M059J (cell line): ENCODE measurements at places on chromosomes 16 and 17. TPM values are rescaled to one million over a fixed set of nuclear protein-coding genes. Genes with fewer than 3 reads are reported as not detected.
A peak's percentile ranks its signal among the peaks of the same experiment; 100 is the strongest.

- no peak for DNase-seq
Observed at GRCh38 chr17:27608328-27609230, 22.4 kb upstream of the LGALS9 start.

- DNase-seq, result no peak
Observed at GRCh38 chr17:66951605-66951953, 12.9 kb upstream of the CACNG4 start.

Gene TOM1L1
- 17.5 and 18.3 TPM in 2 replicates for total RNA-seq

DNA sequence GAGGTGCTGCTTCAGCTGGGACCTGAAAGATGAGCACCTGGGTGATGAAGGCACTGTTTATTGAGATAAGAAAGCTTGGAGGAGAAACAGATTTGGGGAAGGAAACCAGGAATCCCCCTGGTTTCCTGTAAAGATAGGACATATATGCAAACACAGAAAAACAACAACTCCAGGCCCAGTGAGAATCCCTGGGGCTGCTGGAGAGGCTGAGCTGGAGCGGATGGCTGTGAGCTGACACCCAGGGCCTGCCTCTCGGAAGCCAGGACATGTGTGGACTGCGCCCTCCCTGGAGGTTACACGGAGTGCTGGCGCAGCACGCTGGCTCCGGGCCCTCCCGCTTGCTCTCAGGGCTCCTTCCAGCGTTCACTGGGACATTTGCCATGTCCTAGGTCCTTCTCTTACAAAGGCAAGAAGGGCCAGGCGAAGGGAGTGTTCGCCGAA is 57.5 kb downstream of the CYB5B start:
- peak; percentile 80 for DNase-seq

Gene KREMEN2
- total RNA-seq, result 2.1 and 6.3 TPM in 2 replicates

DNA sequence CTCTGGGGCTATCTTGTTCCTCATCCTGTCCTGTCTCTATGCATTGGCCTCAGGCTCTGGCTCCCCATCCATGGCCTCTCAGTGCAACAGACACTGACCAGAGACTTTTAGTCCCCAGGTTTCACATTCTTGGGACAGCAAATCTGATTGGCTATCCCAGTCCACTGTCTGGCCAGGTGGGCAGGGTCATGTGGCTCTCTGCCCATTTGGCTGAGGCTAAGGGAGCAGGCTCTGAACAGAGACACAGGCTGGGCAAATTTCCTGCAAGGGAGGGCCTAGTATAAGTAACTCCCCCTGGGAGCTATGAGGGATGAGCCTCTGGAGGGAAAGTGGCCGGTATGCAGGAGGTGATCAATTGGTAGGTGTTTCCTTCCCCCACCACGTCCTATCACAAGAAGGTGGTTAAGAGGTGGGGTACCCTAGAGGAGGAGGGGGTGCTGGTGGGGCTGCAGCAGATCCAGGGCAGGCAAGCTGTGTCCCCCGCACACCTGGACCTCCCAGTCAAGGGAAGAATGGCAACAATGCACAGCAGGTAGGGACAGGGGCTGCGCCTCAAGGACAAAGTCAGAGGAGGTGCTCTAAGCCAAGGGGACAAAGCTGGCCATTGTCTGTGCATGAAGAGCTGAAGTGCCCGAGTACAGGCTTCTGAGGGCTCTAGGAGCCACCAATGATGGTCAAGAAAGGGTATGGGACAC is 13.2 kb downstream of the XYLT2 start:
- no peak for DNase-seq

Gene KRT25
- not detected in 2 replicates for total RNA-seq

DNA sequence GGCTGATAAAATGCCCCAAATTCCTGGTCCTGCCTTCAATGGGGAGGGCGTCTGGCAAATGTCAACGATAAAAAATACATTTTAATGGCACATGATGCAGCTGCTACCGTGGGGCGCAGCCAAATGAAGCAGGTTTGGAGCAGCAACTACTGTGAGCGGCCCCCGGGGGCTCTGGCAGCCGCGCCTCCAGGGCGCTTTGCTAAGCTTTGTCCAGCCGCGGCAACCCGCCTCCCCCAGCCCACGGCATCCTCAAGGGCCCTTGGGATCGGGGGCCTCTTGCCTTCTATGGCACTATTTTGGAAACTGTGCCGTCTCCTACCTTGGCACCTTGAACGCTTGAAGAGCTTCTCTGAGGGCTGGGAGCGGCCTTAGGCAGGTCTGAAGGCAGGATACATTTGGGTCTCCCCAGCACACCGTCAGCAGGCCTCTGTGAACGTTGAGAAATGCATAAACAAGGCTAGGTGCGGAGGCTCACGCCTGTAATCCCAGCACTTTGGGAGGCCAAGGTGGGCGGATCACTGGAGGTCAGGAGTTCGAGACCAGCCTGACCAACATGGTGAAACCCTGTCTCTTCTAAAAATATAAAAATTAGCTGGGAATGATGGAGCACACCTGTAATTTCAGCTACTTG is 25.1 kb downstream of the TBX4 start:
- DNase-seq, result no peak

- peak; percentile 40 for DNase-seq
Observed at GRCh38 chr17:57121308-57122042, 36.4 kb downstream of the AKAP1 start.

- DNase-seq, result peak; percentile 70
Observed at GRCh38 chr17:60102632-60103096, 23.9 kb upstream of the HEATR6 start.

DNA sequence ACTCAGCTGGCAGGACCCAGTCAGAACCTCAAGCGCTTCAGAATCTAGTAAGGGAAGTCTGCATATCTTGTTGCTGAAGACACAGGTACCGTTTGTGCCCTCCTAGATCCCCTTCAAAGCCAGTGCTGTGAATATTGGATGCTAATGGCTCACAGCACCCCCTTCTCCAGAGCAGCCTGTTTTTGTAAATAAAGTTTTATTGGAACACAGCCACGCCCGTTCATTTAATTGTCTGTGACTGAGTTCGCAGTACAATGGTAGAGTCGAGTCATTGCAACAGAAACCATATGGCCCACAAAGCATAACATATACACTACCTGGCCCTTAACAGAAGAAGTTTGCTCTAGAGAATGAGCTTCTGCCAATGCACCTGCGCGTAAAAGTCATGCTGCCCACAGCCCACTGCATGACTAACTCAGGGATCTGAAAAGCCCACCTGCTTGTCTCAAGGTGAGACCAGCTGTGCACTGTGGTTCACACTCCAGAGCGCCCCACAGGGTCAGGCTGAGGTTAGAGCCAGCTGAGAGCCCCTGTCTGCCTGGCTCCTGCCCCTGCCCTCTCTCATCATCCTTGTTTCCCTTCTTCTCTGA is 48.8 kb downstream of the AIPL1 start:
- no peak for DNase-seq

DNA sequence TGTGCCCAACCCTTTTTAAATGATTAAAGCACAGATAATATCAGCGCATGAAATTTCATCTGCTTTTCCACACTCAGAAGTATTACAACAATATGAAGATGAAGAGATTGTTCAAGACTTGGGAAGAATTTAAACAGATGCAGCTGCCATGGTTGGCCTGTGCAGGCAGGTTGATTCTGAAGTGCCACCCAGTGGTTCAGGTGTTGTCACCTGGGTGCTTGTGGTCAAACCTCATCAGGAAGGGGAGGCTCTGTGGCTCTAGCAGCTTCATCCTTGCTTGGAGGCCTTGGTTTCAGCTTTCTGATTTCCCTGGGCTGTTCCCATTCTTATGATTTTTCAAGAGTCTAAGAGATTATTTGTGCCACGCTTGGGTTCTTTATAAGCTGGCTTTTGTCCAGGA is 22.2 kb upstream of the CLEC18C start:
- no peak for DNase-seq

Gene SOX15
- not detected in 2 replicates for total RNA-seq

Gene OMG
- total RNA-seq, result not detected in 2 replicates

Gene SCARF1
- 0.47 TPM in 1 of 2 replicates, not detected in the other for total RNA-seq

- no peak for DNase-seq
Observed at GRCh38 chr17:62671553-62671952, 44.1 kb downstream of the MRC2 start.

GRCh38 chr17:56884483-56885311 is 29.2 kb downstream of the TRIM25 start:
- no peak for DNase-seq

DNA sequence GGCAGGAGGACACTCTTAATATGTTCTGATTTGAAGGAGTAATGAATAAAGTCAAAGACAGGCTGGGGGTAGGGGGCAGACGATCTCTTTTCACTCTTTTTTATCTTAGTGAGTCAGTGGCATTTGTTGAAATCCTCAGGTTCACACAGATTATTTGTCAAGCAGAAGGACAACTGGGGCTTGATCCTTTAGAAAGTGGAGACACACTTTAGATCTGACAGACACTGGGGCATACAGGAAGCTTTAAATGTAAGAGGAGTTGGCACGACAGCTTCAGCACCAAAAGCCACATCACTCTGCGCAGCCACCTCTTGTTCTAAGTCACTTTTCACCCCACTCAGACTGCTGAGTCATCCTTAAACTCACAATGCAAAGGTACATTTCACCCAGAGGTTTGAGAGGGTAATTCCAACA is 121.5 kb downstream of the STXBP4 start:
- DNase-seq, result peak; percentile 63

Gene ZFP3
- 2.2 and 3.2 TPM in 2 replicates for total RNA-seq
